ENCODE measurements at places on chromosomes 6 and 20.

DNA sequence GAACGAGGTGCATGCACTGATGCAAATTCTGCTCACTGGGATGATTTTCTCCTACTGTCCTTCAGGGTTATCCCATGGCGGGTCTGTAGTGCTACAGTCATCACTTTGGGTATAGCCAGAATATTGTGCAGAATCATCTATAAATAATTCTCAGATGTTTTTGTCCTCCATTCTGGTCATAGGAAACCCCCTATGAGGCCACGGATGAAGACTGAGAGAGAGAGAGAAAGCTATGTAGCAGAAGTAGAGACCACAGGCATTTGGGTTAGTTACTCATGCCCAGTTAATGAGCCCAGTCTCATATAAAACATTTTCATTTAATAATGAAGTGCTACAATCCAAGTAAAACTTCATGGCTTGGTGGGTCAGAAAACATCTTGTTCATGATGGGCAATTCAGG lies 145.1 kb upstream of the PLN start:
- DNase-seq, result no peak

GRCh38 chr6:11732036-11732631 lies 46.5 kb downstream of the ADTRP start:
- no peak for DNase-seq

DNA sequence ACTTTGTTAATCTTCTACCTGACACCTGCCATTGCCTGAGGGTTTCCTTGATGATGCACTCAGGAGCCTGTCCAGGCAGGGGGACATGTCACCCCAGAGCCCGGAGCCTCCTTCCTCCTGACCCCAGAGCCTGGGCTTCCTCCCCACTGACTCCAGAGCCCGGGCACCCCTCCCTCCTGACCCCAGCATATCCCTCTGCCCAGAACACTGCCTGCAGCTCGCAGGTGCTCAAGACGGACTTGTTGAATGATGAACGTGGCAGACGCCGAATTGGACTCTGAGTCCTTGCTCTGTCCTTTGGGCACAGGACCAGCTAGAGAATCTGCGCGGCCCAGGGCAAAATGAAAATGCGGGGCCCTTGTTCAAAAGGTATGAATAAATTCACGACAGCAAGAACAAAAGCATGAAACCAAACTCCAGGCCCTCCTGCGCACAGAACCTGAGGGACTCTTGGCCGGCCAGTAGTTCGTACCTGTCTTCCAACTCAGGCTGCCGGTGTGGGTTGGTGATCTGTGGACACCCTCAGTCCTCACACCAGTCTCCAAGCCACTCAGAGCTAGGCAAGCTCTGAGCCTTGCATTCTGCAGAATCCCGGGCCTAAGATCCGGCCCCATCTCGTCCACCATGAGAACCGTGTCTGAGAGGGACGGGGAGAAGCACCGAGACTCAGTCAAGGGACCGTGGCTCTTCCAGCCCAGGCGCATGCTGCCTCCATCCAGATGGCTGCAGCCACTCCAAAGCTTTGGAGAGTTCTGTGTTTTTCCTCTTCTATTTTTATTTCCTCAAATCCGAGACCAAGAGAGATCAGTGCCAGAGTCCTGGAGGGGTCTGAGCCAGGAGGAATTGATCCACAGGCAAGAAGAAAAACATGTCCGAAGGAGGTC lies 104.7 kb downstream of the BMP7 start:
- no peak for DNase-seq

- no peak for DNase-seq
Measured at GRCh38 chr6:10505529-10505928, 15.6 kb upstream of the GCNT2 start.

DNA sequence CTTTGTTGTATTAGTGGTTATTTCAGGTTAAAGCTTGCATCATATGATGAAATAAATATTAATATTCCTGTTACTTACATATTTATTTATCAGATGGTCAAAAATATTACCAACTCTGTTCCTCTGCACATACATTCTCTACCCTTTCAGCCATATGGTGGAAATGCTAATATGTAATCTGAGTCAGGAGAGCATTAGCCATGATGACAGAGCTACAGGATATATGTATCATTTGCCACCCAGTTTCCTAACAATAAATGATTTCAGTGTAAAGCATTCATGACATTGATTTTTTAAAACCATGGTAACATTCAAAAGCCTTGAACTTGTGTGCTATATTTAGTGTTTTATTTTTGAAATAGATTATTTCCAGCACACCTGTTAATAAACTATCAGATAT lies 16.6 kb downstream of the POPDC3 start:
- DNase-seq, result no peak

DNA sequence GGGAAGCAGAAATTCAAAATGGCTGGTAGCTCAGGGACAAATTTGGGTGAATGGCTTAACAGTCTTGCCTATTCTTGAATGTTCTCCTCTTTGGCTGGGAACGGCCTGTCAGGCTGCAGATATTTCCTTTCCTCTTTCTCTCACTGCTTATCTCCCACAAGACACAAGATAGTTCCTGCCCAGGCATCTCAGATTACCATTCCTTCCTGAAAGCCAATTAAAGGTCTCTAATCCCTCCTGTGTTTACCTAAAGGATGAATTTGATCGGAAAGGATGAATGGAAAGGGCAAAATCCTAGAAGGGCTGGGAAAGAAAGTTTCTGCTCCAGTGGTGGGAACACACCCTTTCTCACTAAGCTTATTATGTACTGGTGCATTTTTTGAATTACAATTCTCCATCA lies 95.9 kb upstream of the JAG1 start:
- no peak for DNase-seq

GRCh38 chr6:76790045-76790796 lies 673.1 kb downstream of the HTR1B start:
- no peak for DNase-seq

- DNase-seq, result no peak
Measured at GRCh38 chr20:23116311-23117089, 30.4 kb upstream of the CD93 start.

GRCh38 chr6:105806486-105806920 lies 279.6 kb upstream of the PRDM1 start:
- no peak for DNase-seq

DNA sequence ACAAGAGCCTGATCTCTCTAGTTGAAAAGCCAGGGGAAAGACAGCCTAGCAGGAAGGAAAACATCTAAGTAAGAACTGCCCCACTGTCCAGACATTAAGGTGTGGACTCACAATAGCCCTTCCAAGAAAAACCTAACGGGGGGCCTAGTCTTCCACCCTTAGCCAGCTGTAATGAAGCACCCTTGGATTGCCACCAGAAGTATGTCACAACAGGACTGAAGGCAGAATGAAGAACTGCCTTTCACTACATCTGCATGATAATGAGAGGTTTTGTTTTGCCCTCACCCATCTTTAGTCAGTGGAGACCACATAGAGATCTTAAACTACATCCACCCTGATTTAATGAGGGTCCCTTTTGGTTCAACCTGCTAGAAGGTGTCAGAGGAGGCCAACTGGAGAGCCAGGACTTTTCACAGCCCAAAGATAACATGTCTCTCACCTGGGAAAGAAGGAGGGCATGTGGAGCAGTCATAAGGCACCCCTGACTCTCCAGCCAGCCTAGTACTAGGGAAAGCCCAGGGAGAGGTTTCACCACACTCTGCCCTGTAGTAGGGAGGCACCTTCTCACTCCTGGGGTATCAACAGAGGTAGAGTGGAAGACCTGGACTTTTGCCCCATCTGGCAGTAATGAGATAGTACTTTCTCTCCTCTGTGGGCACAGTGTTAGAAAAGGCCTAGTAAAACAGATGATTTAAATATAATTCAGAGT lies 1017.4 kb upstream of the MANEA start:
- DNase-seq, result no peak

GRCh38 chr6:167570460-167571400 lies 245.8 kb downstream of the TTLL2 start:
- no peak for DNase-seq

DNA sequence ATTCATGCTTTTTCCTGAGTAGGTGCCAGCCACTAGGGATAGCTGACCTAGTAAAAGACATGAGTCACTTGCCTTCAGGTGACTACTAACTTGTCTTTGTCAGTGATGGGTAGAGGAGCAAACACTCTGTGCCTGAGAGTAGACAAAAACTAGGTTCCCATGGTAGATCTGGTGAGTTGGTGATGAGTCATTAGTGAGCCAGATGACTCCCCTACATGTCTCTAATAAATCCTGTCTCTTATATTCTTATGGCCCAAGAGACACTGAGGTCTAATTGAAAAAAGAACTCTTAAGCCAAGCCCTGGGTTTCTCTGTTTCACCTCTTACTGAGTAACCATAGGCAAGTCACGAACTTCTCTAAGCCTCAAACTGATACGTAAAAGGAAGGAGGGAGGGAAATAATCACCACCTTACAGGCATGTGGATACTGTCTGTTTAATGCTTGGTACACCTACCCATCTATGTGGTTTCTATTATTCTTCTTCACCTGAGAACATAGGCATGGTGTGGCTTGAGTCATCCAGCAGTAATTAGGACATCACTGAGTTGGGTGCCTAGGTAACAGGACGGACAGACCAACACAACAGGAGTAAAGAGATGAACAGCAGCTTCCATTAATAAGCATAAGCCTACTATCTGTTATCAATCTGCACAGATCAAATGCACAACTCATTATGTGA lies 20.3 kb downstream of the TTPAL start:
- DNase-seq, result no peak

DNA sequence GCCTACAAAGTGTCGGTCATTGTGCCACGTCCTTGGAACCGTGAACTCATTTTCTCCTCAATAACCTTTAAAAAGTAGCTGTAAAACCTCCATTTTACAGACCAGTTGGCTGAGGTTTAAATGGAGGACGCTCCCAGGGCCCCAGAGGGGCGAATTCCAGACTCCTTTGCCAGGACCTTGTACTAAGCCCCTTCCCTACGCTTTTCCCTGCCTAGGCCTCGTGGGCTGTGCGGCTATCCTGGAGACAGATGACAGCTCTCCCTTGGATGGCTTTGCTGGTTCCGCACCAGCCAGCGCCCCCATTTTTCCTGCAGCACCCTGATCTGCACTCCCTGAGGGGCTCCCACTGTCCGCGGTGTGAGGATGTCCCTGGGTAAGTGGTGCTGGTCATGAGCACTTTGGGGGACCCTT lies 12.1 kb upstream of the SNHG17 start:
- DNase-seq, result no peak

Measured in cortex of kidney (tissue), 1 donor.